ENCODE measurements at places on chromosomes 1 and 21.

DNA sequence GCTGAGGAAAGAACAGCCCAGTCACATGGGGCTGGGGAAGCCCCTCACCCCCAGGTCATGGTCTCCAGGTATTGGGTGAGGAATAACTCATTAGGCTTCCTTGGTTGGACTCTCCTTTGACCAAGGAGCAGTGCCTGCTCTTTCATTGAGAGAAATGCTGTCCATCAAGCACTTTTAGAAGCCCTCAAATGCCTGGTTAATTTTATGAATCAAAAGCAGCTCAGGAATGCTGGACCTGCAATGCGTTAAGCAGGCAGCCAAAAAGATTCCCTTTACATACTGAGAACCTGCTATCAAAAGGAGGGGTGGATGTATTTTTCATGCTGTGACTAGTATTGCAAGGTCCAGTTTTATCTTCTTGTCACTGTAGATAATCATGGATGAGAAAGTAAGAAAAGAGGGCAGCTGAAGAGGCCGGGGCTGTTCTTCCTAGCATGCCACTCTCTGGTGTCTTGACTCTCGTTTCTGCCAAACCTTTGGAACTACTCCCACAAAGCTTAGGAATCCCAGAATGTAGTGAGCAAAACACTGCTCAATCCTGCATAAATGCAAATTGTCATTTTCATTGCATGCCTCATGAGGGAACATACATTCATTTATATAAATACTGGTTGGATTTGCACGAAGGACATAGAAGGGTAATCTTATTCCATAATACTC, 2.1 kb upstream of the CD58 start:
- no peak for DNase-seq

DNA sequence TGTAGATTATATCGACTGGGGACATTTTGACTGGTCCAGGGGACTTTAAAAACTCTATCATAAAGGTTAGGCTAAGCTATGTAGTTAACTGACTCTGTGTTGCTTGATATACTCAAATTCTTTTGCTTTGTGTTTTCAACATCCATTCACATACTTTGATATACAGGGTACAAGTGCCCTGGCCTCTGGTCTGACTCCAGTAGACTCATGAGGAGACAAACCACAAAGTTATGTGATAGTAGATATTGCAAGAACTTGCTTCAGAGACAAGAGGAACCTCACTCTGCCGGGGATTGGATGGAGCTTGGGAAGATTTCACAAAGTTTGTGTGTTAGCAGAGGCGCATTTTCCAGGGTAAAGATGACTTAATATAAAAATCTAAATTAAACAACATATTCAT, 1.3 kb downstream of the GORAB start:
- no peak for DNase-seq

- DNase-seq: no peak
Measured at GRCh38 chr1:200445213-200445612, 35.4 kb upstream of the ZNF281 start.

GRCh38 chr1:81921851-81922462, 121.2 kb downstream of the ADGRL2 start:
- DNase-seq: no peak

DNA sequence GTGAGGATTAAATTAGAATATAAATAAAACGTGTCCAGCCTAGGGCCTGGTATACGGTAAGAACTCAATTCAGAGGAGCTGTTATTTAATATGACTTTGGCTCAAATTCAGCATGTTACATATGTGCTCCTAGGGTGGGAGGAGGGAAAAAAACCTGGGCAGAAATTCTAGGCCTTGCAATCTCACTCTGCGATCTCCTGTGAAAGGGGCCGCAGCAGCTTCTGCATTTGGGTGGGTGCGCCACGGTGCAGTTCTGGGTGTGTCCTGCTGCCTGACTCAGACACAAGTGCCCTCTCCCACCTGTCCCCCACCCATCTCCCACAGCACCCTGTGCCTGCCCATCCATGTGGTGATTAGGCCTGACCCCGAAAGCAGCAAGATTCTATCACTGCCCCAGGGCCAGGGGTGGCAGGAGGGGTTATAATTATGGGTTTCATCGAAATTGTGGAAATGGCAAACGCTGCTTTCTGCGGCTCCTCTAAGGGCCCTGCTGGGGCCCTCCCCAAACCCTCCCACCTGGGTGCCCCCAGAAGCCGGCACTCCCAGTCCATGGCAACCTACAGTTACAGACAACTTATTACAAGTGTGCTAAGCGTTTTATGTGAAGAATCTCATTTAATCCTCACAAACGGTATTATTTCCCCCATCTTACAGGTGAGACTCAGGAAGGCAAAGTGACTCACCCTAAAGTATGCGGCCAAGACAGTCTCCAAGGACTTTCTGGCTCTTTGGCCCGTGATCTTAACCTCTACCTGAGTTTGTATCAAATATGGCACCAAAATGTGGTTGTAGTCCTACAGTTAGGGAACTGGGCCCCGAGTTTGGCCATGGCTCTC, 25.5 kb upstream of the GRHL3 start:
- no peak for DNase-seq

GRCh38 chr1:162056043-162056442, 13.4 kb upstream of the NOS1AP start:
- DNase-seq: peak; percentile 30

DNA sequence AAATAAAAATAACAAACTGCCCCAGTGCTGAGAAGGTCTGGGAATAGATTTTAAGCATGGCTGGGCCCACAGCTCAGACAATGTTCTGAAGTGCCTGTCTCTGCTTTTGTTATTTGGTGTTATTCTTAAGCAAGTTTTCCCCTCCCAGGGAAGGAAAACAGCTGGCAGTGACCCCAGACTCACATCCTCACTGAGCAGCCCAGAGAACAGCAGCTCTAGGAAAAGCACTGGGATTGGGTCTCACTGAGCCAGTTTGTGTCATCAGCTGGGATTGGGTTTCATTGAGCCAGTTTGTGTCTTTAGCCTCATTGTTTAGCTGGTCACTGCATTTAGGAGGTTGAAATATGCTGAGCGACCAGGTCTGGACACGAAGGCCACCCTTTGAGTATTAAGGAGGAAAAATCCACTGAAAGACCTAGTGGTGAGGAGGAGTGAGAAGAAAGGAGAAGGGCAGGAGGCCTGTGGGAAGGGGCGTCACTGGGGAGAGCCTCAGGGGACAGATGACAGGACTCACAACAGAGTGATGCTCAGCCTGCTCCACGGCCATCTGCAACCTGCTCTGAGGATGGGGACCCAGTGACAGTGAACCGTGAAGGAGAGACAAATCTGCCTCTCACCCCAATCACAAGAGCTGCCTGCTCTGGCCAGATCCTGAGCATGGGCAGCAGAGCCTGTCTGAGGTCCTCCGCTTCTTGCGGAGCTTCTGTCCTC, 103.8 kb downstream of the TOMM20 start:
- no peak for DNase-seq

- DNase-seq: no peak
Measured at GRCh38 chr1:54854381-54855020, 32.5 kb downstream of the DHCR24 start.

- DNase-seq: no peak
Measured at GRCh38 chr1:41468122-41468762, 16.2 kb downstream of the EDN2 start.

DNA sequence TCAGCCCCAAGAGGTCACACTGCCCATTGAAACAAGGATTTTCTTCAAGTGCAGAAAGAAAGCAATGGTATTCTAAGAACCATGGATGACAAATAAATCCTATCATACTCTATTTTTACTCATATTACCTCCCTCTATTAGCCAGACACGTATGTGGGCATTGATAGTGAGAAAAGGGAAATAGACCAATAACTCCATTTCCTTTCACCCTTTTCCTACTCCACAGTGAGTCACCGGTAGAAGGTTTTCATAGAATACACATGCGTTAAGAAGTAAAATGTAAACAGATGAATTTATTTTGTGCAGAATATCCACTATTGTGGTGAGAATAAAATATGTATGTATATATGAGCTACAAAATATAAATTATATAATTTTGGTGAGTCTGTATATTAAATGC, 568.9 kb upstream of the ADGRL4 start:
- no peak for DNase-seq

- no peak for DNase-seq
Measured at GRCh38 chr1:70079546-70079945, 125.8 kb downstream of the LRRC40 start.

DNA sequence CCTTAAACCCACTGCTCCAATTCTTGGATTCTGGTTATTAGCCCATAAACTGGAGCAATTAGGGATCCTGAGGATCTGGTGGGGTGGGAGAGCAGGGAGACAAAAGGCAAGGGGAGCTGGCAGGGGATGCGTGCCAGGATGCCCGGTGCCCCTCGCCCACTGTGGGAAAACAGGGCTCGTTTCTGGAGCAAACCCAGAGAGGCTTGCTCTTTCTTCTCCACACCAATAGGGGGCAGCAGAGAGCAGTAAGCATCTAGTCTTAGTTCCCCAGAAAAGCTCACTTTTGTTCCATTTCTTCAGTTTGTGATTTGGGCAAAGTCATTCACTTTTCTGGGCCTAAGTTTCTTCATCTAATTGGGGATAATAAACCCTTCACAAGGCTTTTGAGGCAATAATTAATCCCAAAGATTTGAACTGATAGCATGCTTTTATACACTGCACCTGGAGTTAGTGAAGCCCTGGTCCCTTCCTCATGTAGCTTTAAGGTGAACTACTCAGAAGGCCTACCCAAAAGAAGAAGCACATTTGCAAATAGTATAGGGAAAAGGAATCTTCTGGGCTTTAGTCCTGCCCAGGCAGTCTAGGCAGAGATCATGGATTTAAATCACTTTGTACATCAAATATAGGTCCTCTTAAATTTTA, 160.6 kb upstream of the USP24 start:
- peak; percentile 8 for DNase-seq

DNA sequence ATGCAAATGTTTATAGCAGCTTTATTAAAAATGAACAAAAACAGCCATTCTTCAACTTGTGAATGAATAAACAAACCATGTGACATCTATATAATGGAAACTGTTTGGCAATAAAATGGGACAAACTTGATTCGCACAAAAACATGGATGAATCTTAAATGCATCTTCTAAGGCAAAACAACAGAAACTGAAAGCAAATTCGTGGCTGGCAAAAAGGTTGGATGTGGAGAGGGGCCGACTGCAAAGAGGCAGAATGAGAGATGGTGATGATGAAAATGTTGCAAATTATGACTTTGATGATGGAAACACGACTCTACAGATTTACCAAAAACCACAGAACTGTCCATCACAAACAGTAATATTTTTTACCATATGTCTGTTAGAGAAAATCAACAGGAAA, 327.0 kb upstream of the NR5A2 start:
- DNase-seq: no peak

DNA sequence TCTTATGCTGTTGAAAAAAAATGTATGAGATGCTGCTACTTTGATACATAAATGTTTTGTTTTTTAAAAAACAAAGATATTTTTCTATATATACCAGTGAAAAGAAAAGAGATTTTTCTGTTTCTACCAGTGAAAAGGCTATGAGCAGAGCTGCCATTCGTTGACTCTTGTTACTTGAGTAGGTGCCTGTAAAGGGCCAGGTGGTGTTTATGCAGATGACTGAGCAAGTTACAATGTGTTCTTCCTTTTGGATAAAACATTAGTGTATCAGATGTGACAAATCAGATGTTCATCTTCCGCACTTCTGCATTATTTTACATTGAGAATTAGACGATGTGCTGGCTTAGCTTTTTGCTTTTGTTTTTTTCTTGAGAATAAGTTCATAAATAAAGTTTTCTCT, 45.4 kb downstream of the BARHL2 start:
- no peak for DNase-seq

GRCh38 chr1:2212532-2213491, 15.3 kb upstream of the SKI start:
- DNase-seq: peak; percentile 46

DNA sequence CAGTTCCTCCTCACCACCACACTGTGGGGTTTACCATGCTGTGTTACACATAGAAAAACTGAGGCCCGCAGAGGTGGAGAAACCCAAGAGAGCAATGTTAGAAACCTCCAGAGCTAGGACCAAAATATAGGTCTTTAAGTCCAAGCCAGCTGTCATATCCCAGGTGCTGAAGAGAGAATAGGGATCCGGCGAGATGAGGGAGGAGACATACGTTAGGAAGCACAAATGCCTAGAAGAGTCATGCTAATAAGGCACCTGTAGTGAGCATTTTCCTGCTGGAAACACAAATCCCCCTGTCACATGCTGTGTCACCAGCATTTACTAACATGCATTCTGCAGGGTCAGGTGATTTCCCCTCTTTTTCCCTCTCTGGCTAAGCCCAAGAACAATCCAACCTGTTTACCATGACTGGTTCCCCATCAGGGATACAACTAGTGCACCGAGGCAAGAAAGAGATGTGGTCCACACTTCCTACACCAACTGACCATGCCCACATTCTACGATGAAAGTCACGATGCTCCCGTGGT, 168.6 kb upstream of the CAMK1G start:
- DNase-seq: no peak

DNA sequence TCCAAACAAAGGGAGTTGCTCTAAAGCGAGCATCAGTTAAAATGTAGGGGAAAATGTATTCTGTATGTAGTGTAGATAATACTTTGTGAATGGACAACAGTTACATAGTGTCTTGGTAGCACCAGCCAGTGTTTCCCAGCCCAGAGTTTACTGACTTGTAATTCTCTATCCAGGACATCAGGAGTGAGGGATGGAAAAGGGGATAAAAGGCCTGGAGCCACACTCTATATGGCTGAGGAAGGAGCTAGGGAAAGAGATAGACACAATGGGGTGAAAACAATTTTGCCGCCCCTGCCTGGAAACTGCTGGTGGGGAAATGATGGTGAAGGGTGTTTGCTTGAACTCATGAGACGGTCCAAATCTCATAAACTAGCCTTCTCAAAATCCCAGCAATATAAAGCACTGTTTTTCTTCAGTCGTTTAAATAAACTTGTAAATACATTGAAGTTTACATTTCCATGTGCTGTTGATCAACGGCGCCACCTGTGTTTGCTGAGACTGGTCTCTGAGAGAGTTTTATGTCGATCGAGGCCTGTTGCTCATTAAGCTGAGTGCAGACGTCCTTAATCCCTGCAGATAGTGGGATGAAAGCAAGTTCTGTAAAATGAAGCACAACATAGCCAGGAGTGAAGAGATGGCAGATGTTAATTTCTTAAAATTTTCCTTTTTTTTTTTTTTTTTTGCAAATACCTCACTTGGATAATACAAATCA, 27.9 kb upstream of the AGO1 start:
- no peak for DNase-seq

- no peak for DNase-seq
Measured at GRCh38 chr1:221366495-221367110, 375.3 kb downstream of the DUSP10 start.

- DNase-seq: no peak
Measured at GRCh38 chr21:39721885-39722284, 23.1 kb upstream of the IGSF5 start.

DNA sequence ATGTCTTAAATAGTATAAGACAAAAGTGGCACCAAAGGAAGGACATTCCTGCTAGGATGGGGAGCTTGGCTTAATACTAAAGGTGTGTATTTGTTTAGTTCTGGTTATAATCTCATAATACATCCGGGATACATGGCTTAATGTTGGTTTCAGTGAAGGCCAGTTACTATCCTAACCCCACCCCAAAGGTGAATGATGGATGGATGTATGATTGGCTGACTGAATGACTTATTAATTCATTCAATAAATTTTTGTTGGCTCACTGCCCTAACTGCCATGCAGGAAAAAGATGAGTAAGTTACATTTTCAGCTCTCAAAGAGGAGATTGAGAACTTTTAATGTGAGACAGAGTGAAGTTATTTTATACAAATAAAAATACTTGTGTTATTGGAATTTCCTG, 52.2 kb downstream of the PHACTR4 start:
- no peak for DNase-seq

Measured in stimulated activated CD4-positive, alpha-beta T cell treated with anti-CD3 and anti-CD28 coated beads, Interleukin-1b, Interleukin-23, amount 100 ng/mL, for 48 hours (primary cell).